GM12864 (cell line): ENCODE measurements at places on chromosomes 6 and 20.

DNA sequence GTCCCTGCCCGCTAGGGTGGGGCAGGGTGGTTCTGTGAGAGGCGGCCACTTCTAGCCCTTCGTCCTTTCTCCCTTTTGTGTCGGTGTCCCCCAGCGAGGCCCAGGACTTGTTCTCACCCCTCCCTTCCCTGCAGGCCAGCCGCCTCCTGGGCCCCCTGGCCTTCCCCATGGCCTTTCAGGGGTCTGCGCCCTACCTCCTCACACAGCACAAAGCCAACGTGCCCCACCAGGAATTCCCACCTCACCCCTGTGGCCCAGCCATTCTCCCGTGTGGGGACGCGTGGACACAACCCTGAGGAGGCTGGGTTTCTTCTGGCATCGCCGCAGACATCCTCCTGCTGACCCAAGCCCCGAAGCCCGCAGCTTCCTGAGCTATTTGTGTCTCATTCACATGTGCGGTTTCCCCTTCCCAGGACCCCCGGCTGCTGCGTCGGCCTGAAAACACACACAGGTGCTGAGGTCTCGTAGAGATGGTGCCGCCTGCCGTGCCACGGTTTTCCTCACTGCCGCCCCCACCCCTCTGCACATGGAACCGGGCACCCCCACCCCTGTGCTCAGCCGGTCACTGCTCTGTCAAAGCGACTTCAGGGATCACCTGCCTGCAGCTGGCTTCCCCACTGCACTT lies 375.8 kb downstream of the CDH4 start:
- DNase-seq = no peak

DNA sequence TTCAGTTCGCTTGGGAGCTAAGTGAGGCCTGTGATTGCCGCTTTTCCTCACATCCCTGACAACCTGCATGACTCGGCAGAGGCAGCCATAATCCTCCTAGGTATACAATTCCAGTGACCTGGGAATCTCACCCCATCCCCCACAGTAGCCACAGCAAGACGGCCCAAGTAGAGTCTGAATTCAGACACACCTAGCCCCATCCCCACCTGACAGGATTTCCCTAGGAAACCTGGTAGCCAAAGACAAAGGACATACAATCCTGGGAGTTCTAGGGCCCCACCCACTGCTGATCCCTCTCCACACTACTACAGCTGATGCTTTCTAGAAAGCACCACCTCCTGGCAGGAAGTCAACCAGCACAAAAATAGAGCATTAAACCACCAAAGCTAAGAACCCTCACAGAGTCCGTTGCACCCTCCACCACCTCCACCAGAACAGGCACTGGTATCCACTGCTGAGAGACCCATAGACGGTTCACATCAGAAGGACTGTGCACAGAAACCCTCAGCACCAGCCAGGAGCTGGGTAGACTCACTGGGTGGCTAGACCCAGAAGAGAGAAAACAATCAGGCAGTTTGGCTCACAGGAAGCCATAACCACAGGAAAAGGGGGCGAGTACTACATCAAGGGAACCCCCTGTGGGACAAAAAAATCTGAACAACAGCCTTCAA lies 17.9 kb upstream of the RUNX2 start:
- DNase-seq = no peak

- DNase-seq = no peak
Measured at GRCh38 chr20:50980851-50981713, 22.5 kb downstream of the MOCS3 start.

DNA sequence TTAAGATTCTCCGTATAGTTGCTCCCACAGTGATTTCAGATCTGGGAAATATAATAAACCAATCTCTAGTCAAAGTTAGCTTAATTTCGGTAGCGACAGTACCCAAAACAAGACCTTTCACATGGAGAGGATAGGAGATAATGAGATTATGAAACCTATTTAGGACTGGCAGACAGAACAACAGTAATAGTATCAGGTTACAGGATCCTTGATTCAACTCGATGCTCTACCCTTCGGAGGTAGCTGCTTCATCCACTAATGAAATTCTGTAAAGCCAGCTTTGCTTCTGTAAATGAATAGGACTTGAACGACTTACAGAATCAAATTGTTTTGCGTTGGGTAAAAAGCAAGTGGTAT lies 534 bp upstream of the AKIRIN2 start:
- no peak for DNase-seq

DNA sequence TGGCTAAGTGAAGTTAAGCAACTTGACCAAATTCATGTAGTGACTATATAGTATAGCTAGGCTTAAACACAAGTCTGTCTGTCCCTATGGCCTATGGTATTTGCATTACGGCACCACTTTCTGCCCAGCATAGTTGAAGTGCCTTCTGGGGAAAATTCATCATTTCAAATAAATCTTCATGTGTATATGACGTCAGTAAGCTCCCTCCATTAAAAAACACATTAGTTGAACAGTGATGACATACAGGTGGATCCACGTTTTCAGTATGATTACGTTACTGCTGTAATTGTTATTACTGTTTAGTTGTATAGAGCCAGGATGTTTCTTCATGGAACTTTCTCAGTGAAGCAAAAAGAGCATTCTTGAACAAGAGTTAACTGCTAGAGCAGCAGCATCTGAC lies 96.2 kb downstream of the TENT5A start:
- DNase-seq = no peak

- DNase-seq = no peak
Measured at GRCh38 chr6:162864911-162865310, 137.1 kb downstream of the PACRG start.

GRCh38 chr6:62285612-62286469 lies at the start of gene KHDRBS2:
KHDRBS2 (minus strand) TSS chr6:62286225.
- DNase-seq = peak; percentile 30

- DNase-seq = no peak
Measured at GRCh38 chr20:12049125-12049524, 131.4 kb downstream of the BTBD3 start.

DNA sequence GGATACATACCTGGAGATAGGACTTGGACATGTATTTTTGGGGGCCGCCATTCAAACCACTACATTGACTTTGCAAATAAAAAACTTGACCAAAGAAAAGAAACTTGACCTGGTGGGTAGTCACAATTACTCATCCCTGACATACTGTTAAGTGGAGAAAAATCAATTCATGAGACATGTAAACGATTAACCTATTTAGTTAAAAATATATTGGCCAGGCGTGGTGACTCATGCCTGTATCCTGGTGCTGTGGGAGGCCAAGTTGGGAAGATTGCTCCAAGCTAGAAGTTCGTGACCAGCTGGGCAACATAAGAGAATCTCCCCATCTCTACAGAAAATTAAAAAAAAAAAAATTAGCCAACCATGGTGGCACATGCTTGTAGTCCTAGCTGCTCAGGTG lies 2.5 kb upstream of the SRSF12 start:
- no peak for DNase-seq

DNA sequence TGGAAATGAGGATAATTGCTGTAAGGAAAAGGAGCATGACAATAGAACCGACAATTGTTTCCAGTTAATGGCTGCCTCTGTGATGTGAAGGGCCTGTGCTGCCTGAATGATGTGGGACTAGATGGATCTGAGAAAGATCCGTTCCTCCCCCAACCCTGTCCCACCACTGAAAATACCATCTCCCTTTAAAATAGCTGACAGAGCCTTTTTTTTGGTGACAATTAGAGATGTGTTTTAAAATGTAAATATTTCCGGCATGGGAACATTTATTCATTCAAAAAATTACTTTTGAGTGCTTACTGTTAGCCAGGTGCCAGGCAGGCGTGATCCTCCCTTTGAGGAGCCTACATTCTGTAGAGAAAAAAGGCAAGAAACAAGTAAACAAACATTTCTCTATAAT lies 72.4 kb upstream of the SUPT3H start:
- no peak for DNase-seq

GRCh38 chr6:46815130-46815529 lies 21.9 kb downstream of the MEP1A start:
- DNase-seq = no peak

GRCh38 chr20:1002682-1003561 lies 811 bp upstream of the RSPO4 start:
- DNase-seq = no peak

DNA sequence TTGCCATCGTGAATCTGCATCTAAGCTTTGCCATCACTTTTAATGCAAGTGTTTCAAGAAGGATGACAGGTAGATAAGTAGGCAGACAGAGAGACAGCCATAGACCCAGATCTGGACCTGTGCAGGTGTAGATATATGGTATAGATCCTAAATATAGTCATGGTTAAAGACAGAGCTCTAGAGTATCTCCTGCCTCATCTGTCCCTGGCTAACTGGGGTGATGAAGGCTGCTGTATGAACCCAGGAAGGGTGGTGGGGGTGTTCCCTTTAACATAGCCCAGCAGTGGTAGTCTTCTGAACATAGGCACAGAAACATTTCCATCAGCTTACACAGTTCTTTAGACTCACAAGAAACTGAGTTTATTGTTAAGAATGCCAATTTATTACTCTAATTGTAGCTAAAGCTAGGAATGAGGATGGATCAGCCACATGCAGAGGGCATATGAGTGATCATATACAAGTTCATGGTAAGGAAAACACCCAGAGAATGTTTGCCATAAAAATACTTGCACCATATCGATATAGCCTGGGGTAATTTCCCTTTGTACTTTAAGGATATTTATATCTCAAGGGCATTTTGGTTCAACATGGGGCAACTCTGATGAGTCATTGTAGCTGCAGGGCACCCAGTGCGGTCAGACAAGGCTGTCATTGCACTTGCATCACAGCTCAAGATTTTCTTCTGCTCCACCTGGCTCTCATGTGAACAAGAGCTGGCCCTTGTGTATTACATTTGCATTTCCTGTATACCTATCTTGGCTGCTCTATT lies 587.2 kb downstream of the EPM2A start:
- no peak for DNase-seq
